ENCODE measurements at places on chromosomes 6 and 20.

GRCh38 chr20:42212391-42212790, 594.2 kb upstream of the CHD6 start:
- DNase-seq = no peak

GRCh38 chr6:82035526-82035925, 212.0 kb downstream of the IBTK start:
- DNase-seq = no peak

GRCh38 chr6:147131532-147132128, 72.6 kb upstream of the STXBP5 start:
- DNase-seq = no peak

DNA sequence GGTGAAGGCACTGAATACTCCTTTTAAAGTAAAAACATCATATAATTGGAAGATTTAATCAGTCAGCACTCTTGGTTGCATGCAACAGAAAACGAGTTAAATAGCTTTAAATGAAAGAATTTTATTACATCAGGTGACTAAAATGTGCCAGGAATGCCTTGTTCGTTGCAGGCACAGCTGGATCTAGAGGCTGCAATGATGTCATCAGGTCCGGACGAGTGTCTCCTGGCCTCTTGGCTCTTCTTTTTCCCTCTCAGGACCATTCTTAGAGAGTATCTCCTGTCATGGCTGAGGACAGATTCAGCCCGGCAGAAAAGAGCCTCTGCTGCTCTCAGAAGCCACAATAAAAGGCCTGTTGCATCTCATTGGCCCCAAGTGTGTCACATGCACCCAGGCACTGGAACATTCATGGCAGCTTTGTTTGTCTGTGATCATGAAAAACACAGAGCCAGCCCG, 510.7 kb upstream of the SULF2 start:
- DNase-seq = no peak

- no peak for DNase-seq
Observed at GRCh38 chr6:134830940-134831339, 119.0 kb downstream of the ALDH8A1 start.

DNA sequence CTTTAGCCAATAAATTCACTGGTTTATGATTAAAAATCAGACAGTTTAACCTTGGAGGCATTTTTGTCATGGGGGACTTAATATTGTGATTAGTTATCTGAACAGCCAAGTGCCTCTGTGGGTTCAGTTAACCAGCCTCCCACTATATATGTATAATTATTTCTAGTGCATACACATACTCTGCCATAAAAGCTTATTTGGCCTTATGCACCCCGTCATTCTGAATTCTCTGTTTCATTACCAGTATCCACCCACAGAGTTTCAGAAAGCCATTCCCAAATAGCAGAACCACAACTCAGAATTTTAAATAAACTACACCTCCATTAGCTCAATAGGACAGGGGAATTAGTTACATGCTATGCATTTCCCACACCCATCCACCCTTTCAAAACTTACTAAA, 279.7 kb downstream of the ZFAND3 start:
- DNase-seq = no peak

DNA sequence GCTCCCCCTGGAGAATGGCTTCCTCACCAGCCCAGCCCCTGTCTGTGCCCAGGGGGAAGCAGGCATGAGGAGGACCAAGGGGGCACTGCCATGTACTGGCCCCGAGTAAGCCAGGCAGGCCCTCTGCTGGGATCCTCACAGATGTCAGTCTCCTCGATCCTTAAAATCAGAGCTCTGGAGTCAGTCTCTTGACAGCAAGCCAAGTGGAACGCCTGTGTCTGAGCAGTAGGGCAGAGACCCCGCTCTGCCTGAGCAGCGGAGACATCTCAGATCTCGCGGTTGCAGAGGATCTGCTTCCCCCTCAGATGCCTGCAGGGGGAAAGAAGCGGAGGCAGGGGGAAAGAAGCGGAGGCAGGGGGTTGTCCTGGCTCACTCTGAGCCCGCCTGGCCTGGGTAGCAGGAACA, 92.6 kb downstream of the SNX5 start:
- no peak for DNase-seq

GRCh38 chr20:14701326-14701725, 363.9 kb upstream of the FLRT3 start:
- DNase-seq = no peak
